ENCODE measurements at places on chromosomes 12 and 14.

- DNase-seq, result no peak
Measured at GRCh38 chr12:56695327-56696101, 7.4 kb upstream of the PTGES3 start.

- DNase-seq, result no peak
Measured at GRCh38 chr14:105399466-105399775, 1.1 kb downstream of the TEX22 start.

GRCh38 chr12:90106568-90106967 is 397.9 kb upstream of the ATP2B1 start:
- DNase-seq, result no peak

- peak; percentile 67 for DNase-seq
Measured at GRCh38 chr12:25130741-25131188, 64.2 kb downstream of the DNAI7 start.

DNA sequence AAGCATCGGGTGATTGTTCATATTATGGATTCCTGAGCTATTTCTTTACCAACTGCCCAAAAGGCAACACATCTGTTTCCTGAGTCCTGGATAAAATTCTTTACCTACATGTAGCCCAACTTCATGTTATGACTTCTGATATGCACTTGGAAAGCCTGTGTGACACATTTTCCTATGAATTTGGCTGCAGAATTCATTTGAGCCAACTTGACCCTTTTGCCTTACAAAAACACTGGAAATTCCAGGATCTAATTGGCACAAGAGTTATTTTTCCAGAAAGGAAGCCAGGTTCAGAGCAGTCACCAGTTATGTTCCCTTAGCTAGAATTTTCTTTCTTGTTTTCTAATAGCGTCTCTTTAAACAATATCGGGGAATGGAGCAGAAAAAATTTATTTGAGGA is 202.5 kb upstream of the LRIG3 start:
- DNase-seq, result no peak

GRCh38 chr12:15852383-15852782 is 29.8 kb upstream of the STRAP start:
- no peak for DNase-seq

DNA sequence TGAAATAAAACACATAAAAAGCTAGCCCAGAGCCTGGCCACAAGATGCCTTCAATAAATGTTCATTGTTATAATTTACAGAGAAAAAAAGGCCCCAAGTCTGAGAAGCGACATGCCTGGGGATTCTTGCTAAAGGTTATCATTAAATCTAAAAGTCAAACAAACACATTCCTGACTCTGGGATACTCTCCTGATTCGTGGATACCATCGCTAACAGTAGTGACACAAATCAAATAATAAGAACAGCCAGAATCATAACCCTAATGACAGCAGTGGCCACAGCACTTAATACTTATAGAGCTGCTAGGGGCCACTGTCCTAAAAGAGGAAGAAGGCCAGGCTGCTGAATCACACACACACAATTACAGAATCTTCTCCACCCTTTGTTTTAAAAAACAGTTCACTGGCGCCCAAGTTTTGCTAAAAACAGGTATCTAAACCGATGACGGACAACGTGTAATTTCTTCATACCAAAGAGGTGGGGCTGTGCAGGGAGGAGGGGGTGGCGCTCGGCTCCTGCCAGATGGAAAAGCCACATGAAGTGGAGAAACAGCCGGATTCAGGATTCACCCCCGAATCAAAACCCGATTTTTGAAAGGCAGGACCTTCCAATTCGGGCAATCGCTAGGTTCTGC is 1.2 kb downstream of the CLIP1 start:
- DNase-seq, result peak; percentile 74

GRCh38 chr14:34036319-34036766 is 85.5 kb upstream of the EGLN3 start:
- DNase-seq, result no peak

DNA sequence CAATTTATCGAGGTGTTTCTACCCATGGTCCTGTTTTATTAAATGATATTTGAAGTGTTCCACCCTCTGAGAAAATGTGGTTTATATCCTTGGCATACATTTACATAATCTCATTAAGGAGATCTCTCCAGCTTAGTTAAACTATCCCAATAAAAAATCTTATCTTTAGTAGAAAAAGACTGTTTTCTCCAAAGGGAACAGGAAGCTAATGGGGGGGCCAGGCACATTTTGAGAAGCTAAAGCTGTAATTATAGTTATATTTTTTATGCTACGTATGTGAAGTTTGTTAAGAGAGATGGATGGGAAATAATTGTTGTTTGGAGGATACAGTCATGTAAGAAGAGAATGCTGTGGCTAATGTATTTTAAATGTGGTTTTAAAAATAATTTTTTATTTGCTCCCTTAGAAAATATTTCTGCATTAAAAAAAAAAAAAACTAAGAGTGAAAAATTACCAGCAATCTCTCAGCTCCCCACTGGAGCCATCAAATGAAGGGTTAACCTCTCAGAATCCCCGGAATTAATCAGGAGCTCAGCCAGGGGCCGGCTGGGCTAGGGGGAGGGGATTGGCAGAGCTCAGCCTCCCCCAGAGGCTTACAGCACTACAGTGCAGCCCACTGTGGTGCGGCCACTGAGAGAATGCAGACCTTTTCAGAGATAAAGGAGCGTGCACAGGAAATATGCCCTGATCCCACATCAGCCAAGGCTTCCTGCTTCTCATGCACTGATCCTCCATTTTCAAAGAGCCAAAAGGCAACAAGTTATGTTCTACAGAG is 185.8 kb downstream of the EGLN3 start:
- DNase-seq, result peak; percentile 17

- DNase-seq, result no peak
Measured at GRCh38 chr12:77124767-77125166, 59.4 kb upstream of the E2F7 start.

DNA sequence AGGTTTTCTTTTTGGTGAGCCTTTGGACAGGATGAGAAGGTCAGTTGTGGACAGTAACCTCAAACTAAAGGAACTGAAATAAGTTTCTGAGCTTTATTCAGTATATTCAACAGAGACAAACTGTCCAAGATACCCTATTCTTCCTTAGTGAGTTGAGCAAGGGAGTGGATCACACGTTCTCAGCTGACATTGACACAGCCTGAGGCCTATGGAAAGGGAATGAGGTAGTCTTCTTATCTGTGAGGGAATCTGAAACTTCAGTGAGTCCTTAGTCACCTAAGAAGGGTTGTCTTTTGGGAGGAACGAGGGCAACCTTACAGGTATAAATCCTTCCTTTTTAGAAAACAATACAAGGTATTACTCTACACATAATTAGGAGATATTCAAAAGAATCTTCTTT is 5.0 kb upstream of the NUBPL start:
- DNase-seq, result no peak

DNA sequence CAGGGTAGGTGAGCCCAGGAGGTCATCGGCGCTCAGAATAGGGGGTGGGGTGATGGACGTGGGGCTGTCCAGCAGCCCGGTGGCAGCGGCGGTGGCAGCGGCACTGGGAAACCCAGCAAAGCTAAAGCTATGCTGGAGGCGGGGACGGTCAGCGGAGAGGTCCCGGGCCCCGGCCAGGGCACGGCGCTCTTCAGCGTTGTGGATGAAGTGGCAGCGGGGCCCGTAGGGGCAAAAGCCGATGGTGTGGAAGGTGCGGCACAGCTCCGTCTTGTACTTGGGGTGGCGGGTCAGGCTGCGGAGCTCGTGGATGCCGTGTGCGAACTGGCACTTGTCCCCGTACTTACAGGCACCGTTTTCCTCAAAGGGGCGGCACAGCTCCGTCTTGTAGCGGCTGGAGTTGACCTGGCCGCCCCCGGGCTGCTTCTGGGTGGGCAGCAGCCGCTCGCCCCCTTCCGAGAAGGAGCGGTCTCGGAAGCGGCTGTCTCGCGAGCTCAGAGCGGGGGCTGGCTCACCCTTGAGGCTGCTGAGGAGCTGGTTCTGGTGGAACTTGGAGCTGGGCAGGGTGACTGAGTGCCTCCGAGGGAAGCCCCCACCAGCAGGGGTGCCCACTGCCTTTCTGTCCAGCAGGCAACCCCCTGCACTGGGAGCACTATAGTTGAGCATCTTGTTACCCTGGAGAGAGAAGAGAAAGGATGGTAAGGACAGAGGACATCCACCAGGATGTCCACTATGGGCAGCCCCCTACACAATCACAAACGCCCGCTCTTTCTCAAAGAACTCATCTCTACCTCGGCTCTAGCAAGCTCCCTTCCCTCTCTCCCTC is 2.8 kb downstream of the ZFP36L1 start:
- no peak for DNase-seq

DNA sequence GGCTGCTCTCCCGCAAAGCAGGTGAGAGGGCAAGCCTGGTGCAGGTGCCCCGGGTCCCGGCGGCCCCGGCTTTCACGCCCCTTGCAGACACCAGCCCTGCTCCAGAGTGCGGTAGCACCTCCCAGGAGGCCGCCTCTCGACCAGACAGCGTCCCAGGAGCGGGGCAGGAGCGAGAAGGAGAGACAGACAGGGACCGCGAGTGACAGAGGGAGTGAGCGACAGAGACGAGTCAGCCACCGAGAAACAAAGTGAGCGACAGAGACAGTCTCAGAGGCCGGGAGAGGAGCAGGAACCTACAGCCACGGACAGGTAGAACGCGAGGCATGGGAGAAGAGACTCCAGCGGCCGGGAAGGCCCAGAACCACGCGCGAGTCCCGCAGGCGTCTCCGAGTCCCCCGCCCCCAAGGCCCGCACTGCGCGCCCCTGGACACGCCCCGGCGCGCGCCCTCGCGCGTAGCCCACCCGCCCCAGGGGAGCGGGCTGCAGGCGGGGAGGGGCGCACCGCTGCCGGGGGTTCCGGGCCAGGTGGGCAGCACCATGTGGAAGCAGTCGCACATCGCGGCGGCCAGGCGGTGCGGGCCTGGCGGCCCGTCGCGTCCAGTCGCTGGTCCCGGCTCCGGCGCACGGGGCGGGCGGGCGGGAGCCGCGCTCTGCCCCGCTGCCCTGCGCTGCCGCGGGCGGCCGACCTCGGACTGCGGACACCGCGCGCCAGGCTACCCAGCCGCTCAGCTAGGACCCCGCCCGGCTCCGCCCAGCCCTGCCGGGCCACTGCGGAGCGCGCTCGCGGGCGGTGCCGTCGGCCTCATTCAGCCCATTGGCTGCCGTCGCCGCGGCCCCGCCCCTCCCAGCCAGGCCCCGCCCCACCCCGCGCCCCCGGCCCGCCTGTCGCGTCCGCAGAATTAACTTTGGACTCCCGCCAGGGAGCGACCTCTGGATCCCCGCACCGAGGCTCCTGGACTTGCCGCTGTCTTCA is at the start of gene AHNAK2:
TSS of gene AHNAK2 (minus strand) at position 694 of the 973 bp plus-strand sequence. CDS start at position 557, 137 bp downstream.
- DNase-seq, result peak; percentile 93

DNA sequence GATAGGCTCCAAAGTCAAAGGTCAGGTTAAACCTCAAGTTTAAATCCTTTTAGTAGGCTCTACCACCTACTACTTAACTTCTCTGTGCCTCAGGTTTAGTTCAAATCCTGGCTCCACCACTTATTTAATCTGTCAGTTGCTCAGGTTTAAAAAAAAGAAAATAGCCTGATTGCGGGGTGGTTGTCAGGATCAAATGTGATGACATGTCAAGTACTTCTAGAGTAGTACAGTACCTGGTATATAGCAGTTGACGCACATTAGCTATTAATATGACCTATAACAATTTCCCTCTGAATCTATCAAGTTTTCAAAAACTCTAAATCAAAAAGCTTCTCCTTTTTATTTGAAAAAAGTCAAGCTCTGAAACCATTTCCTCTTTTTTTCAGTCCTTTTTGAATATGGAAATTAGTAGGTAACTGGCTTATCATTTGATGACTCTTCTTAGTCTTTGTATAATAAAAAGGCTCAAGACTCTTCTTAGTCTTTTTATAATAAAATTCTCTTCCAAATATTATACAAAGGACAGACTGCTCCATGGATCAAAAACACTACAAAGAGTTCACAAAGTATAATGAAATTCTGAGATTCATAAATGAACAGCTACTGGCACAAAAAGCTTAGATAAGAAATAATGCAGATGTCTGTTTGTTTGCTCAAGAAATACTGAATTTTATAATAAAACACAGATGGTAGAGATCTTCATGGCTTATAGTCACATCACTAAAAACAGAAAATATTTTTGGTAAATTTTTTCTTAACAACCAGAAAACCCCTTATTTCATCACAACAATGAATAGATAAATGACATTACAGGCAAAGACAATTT is 5.0 kb downstream of the OSBPL8 start:
- no peak for DNase-seq

GRCh38 chr14:93346926-93347721 is at the start of gene COX8C:
Gene COX8C, plus strand, starts transcription at chr14:93347182. Its CDS starts 87 bp downstream, at chr14:93347269.
- DNase-seq, result no peak

DNA sequence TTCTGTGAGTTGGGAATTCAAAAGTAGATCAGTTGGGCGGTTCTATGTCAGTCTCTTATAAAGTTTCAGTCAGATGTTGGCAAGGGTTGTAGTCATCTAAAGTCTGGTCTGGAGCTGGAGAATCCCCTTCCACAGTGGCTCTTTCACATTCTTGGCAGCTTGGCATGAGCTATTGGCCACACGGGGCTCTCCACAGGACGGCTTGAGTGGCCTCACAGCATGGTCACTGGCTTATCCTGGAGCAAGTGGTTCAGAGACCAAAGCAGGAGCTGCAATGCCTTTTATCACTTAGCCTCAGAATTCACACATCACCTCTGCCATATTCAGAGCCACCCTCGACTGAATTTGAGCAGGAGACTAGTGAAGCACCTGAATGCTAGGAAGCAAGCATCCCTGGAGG is 7.1 kb upstream of the KICS2 start:
- DNase-seq, result peak; percentile 35

GRCh38 chr12:32134101-32134888 is 27.6 kb downstream of the BICD1 start:
- DNase-seq, result peak; percentile 65

DNA sequence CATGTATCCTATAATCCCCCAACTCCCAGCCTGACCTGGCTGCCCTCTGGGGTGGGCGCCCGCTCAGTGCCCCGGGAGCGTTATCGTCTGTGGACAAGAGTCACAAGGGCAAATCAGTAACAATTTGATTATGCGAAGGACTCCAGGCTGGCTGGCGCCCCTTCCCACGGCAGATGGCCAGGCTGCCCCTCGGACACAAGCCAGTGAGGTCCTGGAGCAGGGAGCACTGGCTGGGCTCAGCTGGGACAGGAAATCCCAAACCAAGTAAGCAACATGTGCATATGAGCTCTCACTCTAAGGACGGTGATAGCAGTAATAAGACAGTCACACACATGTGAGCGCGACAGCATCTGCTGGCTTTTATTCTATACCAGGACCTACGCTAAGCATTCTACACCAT is 59.3 kb upstream of the FAM222A start:
- no peak for DNase-seq

DNA sequence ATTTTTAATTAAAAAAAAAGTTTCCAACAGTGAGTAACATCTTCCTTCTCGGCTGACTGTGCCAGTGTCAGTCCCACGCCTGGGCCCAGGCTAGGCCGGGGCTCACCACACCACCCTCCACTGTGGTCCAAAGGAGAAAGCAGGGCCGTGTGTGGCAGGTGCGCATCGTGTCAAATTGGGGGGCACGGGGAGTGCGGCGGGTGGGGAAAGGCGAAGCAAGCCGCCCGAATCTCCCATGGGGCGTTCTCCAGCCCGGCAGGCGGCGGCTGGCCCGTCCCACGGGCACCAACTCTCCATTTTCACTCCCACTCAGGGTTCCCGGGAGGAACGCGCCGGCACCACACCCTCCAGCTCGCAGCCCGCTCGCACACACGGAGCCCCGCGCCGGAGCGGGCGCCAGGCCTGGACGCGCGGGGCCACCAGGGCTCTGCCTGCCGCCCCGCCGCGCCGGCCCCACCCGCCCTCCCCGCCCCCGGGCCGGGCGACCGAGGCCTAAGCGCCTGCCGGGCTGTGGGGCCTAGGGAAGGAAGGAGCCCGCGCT is 604 bp downstream of the EEA1 start:
- DNase-seq, result peak; percentile 84

GRCh38 chr12:49064767-49065152 is 4.2 kb upstream of the KMT2D start:
- no peak for DNase-seq

GRCh38 chr12:114272605-114273004 is 133.3 kb downstream of the TBX5 start:
- no peak for DNase-seq

- DNase-seq, result no peak
Measured at GRCh38 chr12:29255042-29255441, 106.0 kb downstream of the FAR2 start.

Measured in NCI-H69 (cell line).